ENCODE measurements at places on chromosomes 5 and 9. TPM values are rescaled to one million over a fixed set of nuclear protein-coding genes. Genes with fewer than 3 reads are reported as not detected.

Gene SLC34A1
- not detected for total RNA-seq

Gene FIBCD1
- 12.1 TPM for total RNA-seq

Gene ZBTB26
- total RNA-seq, result 2.0 TPM

Gene BHMT
- not detected for total RNA-seq

Gene CNOT8
- 36.8 TPM for total RNA-seq

Gene LECT2
- total RNA-seq, result not detected

Gene C5orf46
- total RNA-seq, result not detected

Gene FCN1
- total RNA-seq, result not detected

Gene HTR4
- total RNA-seq, result not detected

Gene PAEP
- total RNA-seq, result 0.27 TPM

Gene DMRT3
- not detected for total RNA-seq

Data from A549 treated with Hydrocortisone at 1 μM for 4 hours (cell line).